GF-D8 (cell line): ENCODE measurements at places on chromosomes 1 and 21.

DNA sequence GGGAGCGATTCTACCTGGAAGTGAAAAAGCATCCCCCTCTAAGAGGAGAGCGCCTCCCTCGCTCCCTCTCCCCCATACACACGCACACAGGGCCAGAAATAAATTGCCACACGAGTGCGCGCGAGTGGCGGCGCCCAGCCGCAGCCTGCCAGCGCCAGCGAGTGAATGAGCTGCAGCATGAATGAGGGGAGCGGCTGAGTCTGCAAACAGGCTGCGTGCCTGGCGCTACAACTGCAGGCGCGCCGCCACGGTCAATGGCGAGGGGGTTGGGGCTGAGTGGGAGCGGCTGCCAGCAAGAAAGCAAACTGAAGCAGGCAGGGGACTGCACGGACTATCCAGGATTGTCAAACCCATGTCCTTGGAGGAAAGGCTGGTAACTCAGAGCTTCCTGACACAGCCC is 2.2 kb downstream of the CAMK1G start:
- DNase-seq: no peak

- no peak for DNase-seq
Measured at GRCh38 chr1:157659576-157660247, 40.9 kb downstream of the FCRL3 start.

- no peak for DNase-seq
Measured at GRCh38 chr1:16449666-16450065, 9.1 kb downstream of the NECAP2 start.

DNA sequence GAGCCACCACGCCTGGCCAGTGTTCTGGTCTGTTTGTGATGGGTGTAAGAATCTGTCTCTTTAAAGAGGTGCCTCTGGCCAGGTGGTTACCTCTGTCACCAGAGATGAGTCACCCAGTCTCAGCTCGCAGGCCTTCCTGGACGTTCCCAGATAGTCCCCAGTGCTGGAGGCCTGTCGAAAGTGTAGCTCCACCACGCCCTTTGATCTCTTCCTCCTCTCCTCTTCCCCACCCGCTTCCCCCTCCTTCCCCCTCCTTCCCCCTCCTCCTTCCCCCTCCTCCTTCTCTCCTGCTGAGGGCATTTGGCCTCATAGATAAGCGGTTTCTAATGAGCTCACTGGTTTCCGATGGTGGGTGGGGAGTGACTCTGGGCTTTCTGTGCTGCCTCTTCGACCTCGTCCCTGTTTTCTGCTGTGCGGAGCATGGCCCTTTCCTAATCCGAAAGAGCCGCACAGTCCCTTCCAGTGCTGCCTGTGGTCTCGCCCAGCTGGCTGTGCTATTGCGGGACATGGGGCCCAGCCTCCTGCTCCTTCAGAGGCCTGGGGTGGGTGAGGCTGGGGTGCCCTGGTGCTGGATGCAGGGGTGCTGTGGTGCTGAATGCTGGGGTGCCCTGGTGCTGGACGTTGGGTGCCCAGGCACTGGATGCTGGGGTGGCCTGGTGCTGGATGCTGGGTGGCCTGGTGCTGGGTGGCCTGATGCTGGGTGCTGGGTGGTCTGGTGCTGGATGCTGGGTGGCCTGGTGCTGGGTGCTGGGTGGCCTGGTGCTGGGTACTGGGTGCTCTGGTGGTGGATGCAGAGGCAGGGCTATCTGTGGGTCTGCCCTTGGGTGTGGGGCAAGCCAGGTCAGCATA is 19.2 kb downstream of the AGPAT3 start:
- peak; percentile 85 for DNase-seq

DNA sequence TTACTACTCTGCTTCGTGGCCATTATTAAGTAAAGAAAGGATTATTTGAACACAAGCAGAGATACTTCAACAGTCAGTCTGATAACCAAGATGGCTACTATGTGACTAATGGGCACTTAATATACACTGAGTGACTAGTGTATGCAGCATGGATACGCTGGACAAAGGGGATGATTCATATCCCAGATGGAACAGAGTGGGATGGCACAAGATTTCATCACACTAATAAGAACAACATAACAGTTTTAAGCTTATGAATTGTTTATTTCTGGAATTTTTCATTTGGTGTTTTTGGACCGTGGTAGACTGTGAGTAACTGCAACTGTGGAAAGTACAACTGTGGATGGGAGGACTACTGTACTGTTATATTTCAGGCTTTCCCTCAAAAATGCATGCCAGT is 9.4 kb downstream of the ZCCHC17 start:
- no peak for DNase-seq

GRCh38 chr21:29084372-29084771 is 10.9 kb upstream of the CCT8 start:
- no peak for DNase-seq

GRCh38 chr1:87170157-87170556 is 158.5 kb upstream of the LMO4 start:
- DNase-seq: no peak

DNA sequence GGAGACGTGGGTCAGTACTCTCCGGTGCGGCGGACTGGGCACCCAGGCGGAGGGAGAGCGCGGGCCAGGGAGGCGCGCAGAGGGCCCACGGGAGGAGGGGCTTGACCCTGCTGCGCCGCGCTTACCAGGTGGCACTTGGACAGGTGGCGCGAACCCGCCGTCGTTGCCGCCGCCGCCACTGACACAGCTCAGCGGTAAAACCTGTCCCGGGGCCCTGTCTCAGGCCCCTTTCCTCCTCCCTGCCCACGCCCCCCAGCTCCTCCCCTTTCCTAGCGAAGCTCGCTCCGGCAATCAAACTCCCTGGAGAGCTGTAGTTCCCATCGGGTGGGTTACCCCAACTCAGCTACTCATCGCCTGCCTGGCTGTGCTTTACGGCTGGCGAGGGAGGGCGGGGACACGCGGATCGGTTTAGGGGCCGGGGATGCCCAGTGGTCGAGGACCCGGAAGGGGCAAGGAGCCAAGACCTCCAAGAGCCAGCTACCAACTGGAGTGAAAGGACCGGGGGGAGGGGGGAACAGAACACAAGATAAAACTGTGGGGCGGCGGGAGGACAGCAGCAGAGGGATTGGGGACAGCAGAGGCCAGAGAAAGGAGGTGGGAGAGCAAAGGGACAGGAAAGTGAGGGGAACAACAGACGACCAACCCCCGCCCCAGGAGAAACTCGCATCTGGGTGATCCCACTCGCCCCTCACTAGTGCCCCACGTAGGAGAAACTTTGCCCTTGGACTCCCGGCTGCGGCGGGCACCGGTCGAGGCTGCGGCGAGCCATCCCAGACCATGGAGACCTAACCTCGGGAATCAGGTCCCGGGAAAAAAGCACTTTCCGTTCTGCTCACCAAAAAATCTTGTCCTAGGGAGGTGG is 2.9 kb downstream of the GFI1 start:
- DNase-seq: peak; percentile 87

GRCh38 chr1:225882694-225883615 is 775 bp upstream of the TMEM63A start:
- no peak for DNase-seq

DNA sequence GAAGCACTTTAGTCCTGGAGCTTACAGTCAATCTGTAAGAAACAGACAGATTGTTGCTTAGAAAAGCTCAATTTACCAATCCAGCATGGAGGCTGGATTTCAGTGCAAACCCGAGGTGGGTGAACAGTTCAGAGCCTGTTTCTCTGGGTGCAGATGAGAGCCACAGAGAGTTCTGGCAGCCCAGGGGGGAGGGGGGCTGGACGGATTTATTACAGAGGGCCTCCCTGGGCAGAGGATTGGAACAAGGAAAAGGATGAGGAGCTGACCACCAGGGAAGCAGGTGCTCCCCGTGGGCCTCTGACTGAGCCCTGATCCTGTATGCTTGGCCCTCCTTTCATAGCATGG is 38.0 kb upstream of the EPS8L3 start:
- no peak for DNase-seq

- DNase-seq: no peak
Measured at GRCh38 chr1:117673405-117673804, 67.6 kb downstream of the TENT5C start.

DNA sequence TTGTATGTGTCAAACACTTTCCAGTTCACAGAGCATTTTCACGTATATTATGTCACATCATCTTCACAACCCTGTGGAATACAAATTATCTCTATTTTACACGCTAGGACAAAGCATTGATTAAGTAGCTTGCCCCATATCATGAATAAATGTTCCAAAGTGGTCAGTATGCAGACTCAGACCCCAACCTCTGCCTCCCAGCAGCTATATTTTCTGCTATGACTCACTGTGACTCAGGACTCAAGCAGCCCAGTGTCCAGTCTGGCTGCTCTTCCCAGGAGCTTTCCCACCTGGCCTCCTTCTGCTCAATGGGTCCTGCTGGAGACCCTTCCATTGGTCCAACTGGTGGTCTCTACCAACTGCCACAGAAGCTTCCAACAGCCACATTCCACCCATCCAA is 56.0 kb upstream of the RAP1A start:
- no peak for DNase-seq

GRCh38 chr1:50458507-50458906 is 35.3 kb upstream of the DMRTA2 start:
- DNase-seq: peak; percentile 84
